SJCRH30 (cell line): ENCODE measurements at places on chromosomes 6 and 20. TPM values are rescaled to one million over a fixed set of nuclear protein-coding genes. Genes with fewer than 3 reads are reported as not detected.

DNA sequence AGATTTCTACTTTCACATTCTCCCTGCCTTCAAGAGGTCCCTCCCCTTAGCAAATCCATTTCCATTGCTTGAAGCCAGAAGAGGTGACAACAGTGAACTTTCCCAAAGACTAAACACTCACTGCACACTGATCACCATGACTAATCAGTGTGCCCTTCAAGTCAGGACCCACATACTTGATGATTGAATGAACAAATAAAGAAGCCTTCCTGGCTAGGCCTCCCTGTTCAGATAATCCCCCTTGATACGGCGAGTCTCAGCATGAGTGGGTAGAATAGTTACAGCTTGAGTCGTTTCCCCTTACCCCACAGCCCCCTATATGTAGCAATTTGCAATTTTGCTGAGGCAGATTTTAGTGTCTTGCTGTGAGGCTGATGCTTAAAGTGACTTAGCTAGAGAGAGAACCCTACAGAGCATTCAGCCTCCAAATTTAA lies 102.2 kb downstream of the UNC5CL start:
- peak; percentile 85 for DNase-seq

POPDC3 gene
- 57.9 and 59.6 TPM in 2 replicates for total RNA-seq

- no peak for DNase-seq
Observed at GRCh38 chr20:59823491-59824259, 109.8 kb downstream of the SYCP2 start.

GRCh38 chr6:82131441-82131840 lies 116.1 kb downstream of the IBTK start:
- no peak for DNase-seq

DNA sequence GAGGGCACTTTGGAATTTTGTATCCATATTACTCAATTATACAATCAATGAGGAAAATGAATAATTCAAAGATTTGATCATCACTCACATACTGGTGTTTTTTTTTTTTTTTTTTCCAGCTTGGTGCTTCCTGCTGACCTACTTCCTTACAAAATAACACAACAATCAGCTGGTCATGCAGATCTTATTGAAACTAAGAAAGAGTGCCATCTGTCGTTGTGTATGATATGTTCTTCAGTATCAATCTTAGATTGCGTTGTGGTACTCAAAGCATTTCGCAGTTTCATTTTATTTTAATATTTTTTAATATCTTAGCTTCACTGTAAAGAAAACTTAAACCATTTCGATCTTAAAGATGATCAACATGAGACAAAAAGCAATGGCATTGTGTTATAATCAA lies 155.6 kb downstream of the OGFRL1 start:
- no peak for DNase-seq

DNA sequence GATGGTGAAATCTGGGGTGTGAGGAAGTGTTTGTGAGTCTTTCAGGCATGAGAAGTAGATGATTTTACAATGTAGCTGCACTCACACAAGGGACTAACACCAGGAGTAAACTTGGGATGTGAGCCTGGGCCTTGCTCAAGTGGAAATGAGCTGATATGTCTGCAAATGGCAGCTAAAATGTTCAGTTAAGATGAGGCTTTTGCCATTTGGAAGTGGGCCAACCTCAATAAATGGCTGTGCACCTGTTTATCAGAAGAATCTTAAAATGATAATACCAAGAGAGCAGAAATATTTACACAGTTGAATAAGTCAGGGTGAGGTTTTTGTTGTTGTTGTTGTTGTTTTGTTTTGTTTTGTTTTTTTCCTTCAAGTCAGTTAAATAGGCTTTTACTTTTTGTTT lies 25.7 kb upstream of the KLHL31 start:
- no peak for DNase-seq

TMEM200A gene
- total RNA-seq = 1.9 TPM in 2 replicates

GRCh38 chr6:165403006-165403595 lies 93.7 kb upstream of the C6orf118 start:
- DNase-seq = no peak

DNA sequence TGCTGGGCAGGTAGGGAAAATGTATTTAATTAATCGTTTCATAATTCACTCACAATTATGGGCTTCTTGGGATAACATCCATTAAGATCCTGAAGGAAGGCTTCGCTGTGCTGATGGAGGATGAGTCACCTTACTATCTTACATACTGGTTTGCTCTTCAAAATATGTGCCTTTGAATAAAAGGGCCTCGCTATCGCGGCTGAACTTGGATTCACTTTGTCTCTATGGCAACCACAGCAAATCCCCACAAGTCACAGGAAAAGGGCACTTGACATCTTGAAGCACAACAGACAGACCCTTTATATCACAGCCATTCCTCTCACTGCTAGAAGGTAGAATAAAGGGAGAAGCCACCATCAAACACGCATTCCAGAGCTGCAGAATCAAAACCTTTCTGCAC lies 141.3 kb upstream of the MYLIP start:
- no peak for DNase-seq

DNA sequence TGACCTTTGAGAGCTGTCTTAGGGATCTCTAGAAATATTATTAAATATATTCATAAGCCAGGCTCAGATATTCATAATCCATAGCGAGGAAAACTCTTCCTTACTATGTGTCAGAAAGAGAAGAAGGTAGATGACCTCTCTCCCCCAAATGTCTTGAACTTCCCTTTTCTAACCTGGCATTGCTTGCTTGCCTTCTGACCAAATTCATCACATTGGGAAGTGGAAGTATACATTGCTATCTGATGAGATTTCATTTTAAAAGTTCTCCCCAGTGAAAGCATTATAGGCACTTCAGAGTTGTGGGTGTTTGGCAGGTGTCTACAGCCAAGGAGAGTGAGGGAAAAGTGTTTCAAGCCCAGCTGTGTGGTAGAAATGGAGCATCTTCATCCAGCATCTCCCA lies 197.3 kb downstream of the ZFAND3 start:
- DNase-seq = no peak

TTPAL gene
- total RNA-seq = 13.3 and 14.1 TPM in 2 replicates

DNA sequence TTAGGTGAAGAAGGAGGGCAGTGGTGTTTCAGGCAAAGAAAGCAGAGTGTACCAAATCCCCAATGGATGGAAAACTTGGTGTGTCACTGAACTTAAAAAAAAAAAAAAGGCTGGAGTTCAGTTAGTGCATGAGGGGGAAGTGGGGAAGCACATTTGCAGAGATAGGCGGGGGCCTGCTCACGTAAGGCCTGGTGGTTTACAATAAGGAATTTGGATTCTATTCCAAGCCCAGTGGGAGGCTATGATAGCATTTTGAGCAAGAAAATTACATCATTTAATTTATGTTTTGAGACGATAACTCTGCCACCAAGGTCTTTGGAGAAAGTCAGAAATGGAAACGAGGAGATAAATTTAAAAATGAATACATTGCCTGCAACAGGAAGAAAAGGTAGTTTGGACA lies 225.5 kb downstream of the EYA4 start:
- no peak for DNase-seq

DNA sequence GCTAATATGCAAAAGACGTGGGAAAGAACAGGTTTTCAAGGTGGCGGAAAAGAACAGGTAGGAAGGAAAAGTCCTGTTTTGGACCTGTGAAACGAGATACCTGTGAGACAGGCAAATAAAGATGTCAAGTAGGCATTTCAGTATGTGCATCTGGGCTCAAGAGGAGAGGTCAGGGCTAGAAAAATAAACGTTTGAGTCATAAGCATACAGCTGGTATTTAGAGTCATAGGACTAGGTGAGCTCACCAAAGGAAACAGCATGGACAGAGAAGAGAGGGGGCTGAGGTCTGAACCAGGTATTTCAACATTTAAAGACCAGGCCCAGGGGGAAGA lies 14.9 kb downstream of the MTFR2 start:
- no peak for DNase-seq

OXT gene
- total RNA-seq = not detected in 2 replicates

TCF21 gene
- not detected in 2 replicates for total RNA-seq

- DNase-seq = no peak
Observed at GRCh38 chr6:105036351-105036750, 79.4 kb downstream of the LIN28B start.

DNA sequence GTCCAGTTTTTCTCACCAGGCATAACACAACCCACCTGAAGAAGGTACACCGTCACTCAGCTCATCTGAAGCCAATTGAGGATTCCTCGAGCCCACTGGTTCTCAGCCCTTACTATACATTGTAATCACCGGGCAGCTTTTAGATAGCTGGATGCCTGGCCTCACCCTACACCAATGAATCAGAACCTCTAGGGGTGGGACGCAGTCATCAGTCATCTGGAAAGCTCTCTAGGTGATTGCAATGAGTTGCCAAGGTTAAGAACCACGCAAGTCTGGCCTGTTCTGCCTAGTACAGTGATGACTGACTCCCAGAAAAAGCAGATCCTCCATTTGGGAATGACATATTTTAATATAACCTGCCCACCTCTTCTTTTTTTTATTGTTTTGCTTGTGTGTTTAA lies 41.1 kb downstream of the MC3R start:
- DNase-seq = no peak

GRCh38 chr20:54059691-54060364 lies 10.6 kb downstream of the BCAS1 start:
- DNase-seq = no peak

CYP39A1 gene
- 2.5 and 2.6 TPM in 2 replicates for total RNA-seq
